Esophagus muscularis mucosa (tissue), 4 donors: ENCODE measurements at places on chromosomes 16 and 17.
A peak's percentile ranks its signal among the peaks of the same experiment; 100 is the strongest.

- no peaks in the 10 kb centered on the region for H3K27me3 ChIP-seq
- no peak for DNase-seq
- H3K27ac ChIP-seq, result no peak overlapping the region
- no peaks in the 10 kb centered on the region for H3K4me1 ChIP-seq
Observed at GRCh38 chr16:22743401-22743800, 70.6 kb upstream of the HS3ST2 start.

DNA sequence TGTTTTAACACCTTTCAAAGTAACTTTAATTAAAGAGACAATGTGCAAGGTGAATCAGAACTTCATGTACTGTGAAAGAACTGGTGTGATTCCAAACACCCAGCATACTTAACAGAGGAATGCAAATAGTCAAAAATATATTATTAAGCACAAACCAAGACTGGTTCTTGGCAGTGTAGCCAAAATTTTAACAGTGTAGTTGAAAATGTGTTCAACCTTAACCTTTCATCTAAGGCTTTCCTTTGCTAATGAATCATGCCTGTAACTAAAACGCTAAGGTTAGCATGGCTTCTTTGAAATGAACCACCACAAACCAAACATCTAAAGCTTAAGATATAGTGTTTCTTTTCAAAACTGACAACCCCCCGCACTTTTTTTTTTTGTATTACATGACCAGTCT lies 146.3 kb upstream of the AXIN2 start:
- no peaks in the 10 kb centered on the region for H3K4me1 ChIP-seq
- no peak for DNase-seq
- no peak overlapping the region for H3K4me3 ChIP-seq
- H3K27me3 ChIP-seq, result no peaks in the 10 kb centered on the region
- H3K27ac ChIP-seq, result peak overlapping the region; percentile 67

DNA sequence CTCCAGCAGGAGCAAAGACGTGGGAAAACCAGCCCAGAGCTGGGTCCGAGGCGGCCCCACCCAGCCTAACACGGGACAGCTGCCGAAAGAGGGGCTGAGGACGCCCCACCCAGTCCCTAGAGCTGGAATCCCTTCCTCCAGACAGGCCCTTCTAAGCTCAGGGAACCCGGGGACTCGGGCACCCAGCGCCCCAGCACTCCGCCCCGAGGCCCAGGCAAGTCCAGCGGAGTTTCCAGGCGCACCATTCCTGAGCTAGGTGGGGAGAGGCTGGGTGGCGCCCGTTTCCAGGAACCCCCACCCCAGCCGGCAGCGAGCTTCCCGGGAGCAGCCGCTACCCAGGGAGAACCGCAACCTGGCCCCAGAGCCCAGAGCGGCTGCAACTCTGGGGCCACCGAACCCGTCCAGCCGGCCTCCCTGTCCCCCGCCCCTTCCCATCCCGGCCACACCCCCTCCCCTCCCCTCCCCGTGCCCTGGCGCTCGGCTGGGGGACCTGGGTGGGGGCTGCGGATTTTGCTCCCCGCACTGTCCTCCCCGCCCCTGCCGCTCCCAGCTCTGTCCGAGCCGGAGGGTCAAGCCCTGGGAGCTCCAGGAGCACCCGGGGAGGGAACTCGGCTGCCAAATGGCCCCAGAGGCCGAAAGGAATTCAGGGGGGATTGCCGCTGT lies 536 bp downstream of the TMC6 start:
- peak overlapping the region; percentile 73 for H3K4me3 ChIP-seq
- DNase-seq, result no peak
- peaks cover 33% of the 10 kb centered on the region for H3K36me3 ChIP-seq
- H3K4me1 ChIP-seq, result peaks cover 85% of the 10 kb centered on the region
- H3K27me3 ChIP-seq, result peaks cover 59% of the 10 kb centered on the region

GRCh38 chr17:55356434-55357328 lies 65.0 kb downstream of the MMD start:
- H3K36me3 ChIP-seq, result no peaks in the 10 kb centered on the region
- no peak overlapping the region for H3K4me3 ChIP-seq
- H3K27me3 ChIP-seq, result no peaks in the 10 kb centered on the region
- no peaks in the 10 kb centered on the region for H3K4me1 ChIP-seq
- no peak overlapping the region for H3K27ac ChIP-seq
